ENCODE measurements at places on chromosomes 6 and 20.
A peak's percentile ranks its signal among the peaks of the same experiment; 100 is the strongest.

DNA sequence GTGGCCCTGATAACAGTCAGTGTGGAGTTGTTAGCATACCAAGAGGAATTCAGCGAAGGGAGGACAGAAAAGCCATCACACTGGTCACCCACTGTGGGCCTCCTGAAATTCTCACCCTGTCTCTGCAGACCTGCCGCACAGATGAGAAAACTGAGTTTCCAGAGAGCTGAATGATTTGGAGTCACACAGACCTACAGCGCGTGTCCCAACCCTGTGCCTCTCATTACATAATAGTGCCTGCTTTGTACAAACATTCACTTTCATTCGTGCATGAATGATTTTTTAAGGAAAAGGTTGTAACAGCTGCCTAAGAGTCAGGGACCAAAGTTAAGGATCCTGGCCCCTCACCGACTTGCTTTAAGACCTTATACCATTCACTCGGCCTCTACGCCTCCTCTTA is 62.7 kb downstream of the THBS2 start:
- no peak for DNase-seq

DNA sequence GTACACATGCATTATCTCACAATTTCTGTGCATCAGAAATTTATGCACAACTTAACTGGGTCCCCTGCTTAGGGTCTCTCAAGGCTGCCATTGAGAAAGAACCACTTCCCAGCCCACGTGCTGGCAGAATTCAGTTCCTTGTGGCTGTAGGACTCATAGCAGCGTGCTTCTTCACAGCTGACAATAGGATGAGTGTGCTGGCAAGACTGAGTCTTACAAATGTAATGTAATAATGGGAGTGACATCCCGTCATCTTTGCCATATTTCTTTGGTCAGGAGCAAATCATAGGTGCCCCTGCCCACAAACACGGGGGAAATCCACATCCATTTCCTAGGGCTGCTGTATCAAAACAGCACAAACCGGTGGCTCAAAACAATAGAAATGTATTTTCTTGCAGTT is 77.4 kb downstream of the FIG4 start:
- DNase-seq, result no peak

DNA sequence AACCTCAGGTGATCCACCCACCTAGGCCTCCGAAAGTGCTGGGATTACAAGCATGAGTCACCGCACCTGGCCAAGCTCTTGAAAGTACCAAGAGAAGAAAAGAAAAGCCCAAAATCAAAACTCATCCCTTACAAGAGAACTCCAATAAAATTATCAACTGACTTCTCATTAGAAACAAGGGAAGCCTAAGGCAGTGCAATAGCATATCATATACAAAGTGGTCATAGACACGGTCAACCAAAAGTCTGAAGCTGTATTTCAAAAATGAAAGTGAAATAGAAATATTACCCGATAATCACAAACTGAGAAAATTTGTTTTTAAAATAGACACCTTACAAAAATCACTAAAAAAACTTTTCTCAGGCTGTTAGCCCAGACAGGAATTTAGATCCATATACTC is 1321.1 kb upstream of the GJE1 start:
- no peak for DNase-seq

DNA sequence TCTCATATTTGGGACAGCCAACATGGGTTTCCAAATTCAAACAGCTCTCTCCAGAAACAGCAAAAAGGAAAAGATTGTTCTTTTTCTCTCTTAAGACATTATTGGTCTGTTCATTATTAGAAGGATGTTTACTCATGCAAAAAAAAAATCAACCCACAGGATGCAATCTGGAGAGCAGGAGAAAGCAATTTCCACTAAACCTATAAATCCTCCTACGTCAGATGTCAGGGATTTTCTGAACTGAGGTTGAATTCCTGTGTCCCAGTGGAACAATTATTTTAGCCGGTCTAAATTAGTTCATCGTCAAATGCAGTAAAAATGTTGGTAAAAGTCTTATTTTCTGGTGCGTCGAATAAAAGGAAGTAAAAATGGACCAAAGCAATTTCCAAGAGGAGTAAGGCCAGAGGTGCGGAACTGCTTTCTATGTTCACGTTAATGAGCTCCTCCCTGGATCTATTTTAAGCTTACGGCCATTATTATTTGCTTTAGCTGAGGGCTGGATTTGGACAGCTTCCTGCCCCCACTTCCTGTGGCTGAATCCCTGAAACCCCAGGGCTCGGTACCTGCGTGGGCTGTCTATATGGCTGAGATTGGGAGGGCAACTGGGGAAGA is at the start of gene GABRR1:
GABRR1 (minus strand) TSS at position 60 of the 612 bp plus-strand sequence; CDS start at position 24, 36 bp downstream.
- DNase-seq, result no peak

DNA sequence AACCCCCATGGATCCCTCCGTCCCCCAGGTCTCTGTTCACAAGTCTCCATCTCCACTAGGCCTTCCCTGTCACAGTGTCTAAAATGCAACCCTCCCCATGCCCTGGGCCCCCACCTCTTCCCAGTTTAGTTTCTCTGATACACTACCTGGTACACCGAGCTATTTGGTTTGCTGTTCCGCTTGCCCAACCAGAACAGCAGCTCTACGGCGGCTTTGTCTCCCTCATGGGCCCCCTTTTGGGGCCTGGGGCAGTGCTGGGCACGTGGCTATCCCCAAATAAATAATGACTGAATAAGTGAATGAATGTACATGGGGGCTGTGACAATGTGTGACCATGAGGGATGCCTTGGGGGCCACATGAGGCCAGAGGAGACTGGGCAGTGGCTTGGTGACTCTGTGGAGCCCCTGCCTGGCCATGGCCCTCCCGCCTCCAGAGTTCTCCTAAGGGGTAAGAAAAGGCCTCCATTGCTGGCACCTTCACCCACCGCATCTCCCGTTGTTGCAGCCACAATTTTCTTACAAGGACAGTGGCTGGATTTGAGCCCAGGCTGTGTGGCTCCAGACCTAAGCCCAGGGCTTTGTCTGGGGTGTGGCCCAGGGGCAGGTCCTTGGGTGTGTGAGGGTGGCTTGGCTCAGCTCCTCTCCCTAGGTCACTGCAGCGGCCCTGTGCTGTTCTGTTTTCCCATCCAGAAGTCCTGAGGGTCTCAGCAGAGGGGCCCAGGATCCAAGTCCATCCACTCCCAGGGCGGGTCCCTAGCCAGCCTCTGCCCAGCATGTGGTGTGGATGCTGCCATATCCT is 408.5 kb upstream of the SULF2 start:
- DNase-seq, result no peak

DNA sequence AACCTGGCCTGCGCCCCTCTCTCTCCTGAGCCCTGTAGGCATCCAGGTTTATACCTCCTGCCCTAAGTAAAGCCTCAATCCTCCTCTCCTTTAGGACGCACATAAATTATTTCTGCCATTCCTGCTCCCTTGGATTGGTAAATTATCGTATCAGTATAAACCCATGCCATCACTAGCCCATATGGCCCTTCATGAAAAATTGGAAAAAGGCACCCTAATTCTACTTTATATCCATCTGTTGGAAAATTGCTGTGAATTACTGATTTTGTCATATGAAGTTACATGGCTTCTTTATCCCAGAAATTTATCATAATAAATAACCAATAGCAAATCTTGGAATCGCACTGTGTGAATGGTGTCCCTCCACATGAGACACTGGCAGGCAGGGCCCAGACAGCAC is 395.2 kb downstream of the PRKN start:
- DNase-seq, result no peak

- peak; percentile 52 for DNase-seq
These were observed 1.1 kb downstream of the DPM1 start for GRCh38 chr20:50957276-50957675.

DNA sequence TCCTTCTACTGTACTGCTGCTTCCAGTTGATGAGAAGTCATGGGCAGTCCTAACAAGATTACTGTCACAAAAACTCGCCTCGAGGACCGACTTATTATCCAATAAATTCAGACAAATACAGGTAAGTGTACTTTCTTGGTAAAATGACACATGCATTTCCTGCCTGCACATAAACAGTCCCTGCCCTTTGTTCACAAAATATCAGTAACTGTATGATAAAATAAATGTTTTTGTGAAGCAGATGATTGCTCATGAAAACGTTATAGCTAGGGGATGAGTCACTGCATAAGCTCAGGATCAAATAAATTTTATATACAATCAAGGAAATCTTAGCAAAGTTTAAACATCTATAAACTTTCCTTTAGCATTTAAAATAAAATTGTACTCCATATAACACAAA is 164.5 kb upstream of the RIPOR2 start:
- no peak for DNase-seq

Data from fibroblast of villous mesenchyme (primary cell).